C1 segment of cervical spinal cord (tissue), 14 donors: ENCODE measurements at places on chromosomes 3 and 15.

GRCh38 chr3:107024551-107025026 lies 352.6 kb upstream of the CCDC54 start:
- DNase-seq, result no peak

- peak; percentile 40 for DNase-seq
Observed at GRCh38 chr15:85112997-85113396, 131.3 kb downstream of the PDE8A start.

DNA sequence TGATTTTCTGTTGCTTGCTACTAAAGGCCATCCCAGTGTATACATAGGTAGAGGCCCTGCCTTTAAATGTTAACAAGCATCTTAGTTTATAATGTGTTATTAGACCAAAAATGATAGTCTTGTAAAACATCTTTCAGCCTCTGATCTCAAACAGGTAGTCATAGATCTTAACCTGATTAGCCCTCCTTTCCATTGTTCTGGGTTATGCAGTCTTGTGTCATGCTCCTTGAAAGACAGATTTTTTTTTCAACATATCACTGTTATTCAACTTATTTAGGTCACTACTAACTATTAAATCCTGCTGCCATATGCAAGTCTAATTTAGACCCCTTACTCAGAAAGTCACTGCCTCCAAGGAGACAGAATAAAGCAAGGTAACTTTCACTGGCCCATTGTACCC lies 19.1 kb upstream of the CLDN16 start:
- no peak for DNase-seq

- no peak for DNase-seq
Observed at GRCh38 chr3:36988356-36988755, 4.6 kb downstream of the EPM2AIP1 start.

GRCh38 chr15:63203451-63204090 lies 14.2 kb downstream of the RAB8B start:
- no peak for DNase-seq

DNA sequence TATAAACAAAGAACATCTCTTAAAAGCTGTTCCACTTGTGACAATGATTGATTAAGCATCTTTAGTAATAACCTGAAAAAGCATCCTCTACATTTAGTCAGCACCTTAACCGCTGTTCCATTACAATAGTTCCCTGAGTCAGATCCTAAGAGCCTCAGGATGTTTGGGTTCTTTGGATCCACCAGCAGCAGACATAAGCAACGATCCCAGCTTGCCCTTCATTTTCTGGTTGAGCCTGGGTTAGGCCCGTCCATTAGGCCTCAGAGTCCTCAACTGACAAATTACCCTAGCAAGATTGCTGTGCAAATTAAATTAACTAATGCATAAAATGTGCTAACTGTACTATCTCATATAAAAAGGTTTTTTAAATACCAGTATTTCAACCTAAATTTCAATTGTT lies 42.3 kb upstream of the ROBO1 start:
- no peak for DNase-seq

DNA sequence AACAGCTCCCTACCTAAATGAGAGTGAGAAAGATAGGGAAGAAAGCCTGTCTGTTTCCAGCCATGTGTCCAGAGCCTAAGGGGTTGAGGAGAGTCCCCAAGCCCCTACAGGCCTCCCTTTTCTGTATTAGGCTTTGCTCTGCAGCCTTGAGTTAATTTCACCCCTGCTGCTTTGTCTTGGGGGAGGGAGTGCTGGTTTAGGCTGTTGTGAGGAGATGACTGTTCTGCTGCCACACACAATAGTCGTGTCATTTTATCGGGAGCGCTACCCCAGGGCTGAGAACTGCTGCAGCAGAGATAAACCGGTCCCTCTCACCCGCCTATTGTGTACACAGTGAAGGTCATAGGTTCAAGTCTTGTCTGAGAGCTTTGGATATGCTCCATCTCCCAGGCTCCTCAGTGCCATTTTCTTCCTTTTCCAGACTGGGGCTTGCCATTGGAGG lies 1.4 kb downstream of the ZNF609 start:
- DNase-seq, result peak; percentile 36

DNA sequence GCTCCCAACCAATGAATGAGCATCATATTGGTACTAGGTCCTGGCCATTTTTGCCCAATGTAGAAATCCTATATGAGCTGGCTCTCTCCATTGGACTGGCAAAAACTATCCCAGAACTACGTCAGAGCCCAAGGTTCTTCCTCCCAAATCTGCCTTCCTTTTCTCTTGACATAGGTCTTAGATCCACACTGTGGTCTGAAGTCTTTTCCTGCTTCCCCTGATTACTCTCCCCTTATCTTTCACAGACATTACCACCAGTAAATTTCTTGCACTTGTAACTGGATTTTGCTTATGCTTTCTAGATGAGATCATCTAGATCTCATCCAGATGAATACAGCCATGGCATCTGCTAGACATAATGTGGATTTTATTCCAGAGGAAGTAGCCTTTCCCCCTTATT lies 141.2 kb upstream of the GADL1 start:
- DNase-seq, result no peak

DNA sequence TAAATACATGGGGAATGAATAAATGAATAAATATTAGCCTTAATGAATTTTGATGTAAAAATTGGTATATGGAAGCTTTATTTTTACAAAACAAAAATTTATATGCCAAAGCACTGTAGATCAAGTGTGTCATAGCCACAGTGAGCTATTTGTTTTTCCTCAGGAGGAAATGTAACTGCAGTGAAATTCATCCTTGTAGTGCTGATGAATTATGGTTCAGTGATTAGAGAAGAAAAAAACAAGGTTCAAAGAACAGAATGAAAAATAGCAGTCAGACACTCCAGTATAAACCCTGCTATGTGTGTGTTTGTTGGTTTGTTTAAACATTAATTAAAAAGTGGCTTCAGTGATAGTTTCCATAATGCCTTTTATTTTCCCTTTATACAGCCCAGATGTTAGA lies 228.0 kb upstream of the GPR149 start:
- no peak for DNase-seq

- DNase-seq, result peak; percentile 7
Observed at GRCh38 chr15:64597477-64597822, 137.1 kb downstream of the ZNF609 start.

GRCh38 chr3:32126305-32127015 lies 20.0 kb downstream of the GPD1L start:
- no peak for DNase-seq

- peak; percentile 48 for DNase-seq
Observed at GRCh38 chr3:197736010-197736490, 654 bp downstream of the RUBCN start.

DNA sequence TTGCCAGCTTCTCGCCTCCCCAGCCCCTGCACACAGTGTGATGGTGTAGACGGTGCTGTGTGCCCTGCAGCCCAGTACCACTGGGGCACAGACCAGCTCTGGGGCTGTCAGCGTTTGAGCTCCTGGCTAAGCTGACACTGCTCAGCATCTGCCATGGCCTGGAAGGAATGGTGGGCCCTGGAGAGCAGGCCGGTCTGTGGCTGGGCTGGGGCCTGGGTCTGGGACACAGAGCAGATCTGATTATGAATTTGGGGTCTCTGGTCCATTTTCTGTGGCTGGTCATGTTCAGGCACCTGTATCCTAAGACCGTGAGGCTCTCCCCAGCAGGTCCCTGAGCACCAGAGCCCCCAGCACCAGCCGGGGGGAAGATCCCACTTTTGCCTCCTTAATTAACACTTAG lies 34.7 kb downstream of the HCN4 start:
- no peak for DNase-seq

- DNase-seq, result no peak
Observed at GRCh38 chr3:78204977-78205376, 1165.1 kb downstream of the ROBO2 start.

DNA sequence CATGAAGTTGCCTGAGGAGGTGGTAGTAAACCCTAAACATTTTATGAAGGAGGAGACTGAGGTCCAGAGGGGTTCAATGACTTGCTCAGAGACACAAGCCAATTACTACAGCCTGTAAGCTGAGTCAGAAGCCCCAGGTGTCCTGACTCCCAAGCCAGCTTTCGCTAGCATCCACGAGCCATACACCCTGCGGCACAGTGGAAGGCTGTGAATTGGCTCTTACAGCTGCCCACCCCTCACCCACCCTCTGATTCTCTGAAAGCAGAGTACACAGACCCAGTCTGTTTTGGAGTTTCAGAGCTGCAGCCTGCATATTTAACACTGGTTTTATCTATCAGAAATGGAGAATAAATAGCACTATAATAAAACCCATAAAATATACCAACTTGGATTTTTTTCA lies 253.4 kb downstream of the IGSF11 start:
- DNase-seq, result no peak

- no peak for DNase-seq
Observed at GRCh38 chr15:31457161-31457560, 130.5 kb downstream of the KLF13 start.

DNA sequence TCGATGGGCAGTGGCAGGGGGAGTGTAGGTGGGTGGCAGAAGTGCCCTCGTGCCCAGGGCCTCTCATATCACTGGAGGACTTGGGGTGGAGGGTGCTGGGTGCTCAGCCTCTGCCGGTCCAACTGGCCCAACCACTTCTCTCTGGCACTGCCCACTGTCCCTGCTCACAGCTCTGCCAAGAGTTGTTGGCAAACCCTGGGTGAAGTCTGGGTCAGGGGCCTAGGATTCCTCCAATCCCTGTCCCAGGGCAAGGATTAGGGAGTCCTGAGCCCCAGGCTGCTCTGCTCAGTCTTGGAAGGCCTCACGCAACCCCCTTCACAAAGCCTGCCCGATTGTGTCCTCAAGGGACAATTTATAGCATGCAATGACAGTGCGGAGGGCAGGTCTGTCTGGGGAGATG lies 5.2 kb upstream of the PRKCD start:
- DNase-seq, result no peak

DNA sequence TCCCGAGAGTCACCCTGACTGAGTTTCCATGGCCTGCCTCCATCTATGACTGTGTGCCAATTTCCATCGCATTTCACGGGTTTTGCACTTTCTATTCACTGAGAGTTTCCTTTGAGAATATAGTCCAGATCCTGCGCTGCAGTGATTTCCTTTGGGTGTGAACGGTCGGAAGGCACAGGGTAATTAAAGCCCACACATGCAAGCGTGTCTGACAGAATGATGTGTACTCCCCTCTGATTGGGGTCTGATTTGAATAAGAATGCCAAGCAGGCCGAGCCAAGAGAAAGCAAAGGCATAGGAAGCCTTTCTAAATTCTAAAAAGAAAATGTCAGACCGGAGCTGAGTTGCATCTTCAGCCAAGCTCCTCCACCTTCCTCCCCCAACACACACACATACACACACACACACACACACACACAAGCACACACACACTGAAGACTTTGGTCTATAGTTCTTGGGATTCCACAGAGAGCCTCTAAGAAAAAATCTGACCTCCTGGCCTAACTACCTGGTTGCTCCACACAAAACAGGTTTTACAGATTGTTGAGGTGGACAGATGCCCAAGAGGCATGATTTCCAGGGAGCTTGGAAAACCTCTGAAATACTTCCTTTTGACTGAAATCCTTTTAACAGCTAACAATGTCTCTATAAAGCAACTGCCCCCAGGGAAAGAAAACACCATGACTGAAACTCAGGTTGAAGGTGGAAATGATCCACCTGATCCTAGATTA lies 59.7 kb upstream of the LRRN1 start:
- DNase-seq, result no peak
